Activated CD8-positive, alpha-beta memory T cell treated with anti-CD3 and anti-CD28 coated beads, Interleukin-2, amount 50 U/mL, for 4 hours (primary cell): ENCODE measurements at places on chromosomes 3 and 15.
A peak's percentile ranks its signal among the peaks of the same experiment; 100 is the strongest.

GRCh38 chr3:18734309-18734708, 309.2 kb upstream of the SATB1 start:
- no peak for DNase-seq

GRCh38 chr15:31579976-31580375, 253.3 kb downstream of the KLF13 start:
- no peak for DNase-seq

DNA sequence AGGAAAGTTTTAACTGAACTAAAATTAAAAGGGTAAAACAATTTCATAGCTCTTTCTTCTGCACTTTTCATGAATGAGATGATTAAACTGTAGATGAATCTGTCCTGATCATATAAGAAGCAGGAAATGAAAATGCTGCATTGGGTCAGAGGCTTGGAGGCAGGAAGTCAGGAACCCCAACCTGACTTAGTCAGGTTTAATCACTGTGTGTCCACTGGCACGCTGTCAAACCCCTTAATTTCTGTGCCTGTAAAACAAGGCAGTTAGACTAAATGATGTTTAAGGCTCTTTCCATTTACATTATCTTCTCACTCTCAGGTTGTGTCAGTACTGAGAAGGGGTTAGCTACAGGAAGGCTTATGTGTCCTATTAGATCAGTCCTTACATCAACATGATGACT, 193.3 kb upstream of the TTC14 start:
- no peak for DNase-seq

DNA sequence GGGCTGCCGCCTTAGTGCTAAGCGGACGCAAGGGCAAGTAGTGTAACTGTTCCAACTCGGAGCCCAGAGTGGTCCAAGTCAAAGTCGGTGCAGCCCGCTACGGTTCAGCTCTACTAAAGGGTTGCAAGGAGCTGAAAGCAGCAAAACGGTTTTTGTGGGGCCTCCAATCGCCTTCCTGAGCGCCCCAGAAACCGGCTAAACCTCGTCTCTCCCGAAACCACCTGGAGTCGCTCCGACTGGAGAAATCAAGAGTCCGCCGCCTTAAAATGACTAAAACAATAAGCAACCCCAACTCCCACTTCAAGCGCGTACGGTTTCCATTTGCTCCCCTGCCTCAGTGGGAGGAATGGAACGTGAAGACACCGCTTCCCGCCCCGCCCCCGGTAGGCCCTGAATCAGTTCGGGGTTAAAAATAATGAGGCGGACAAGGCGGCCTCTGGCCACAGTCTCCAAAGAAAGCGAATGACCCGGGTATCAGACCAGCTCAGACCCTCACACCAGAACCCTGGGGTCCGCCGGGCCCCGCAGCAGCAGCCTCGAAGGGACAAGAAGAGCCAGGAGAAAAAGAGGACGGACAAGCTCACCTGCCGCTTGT, 401 bp downstream of the SEC11A start:
- peak; percentile 27 for DNase-seq

DNA sequence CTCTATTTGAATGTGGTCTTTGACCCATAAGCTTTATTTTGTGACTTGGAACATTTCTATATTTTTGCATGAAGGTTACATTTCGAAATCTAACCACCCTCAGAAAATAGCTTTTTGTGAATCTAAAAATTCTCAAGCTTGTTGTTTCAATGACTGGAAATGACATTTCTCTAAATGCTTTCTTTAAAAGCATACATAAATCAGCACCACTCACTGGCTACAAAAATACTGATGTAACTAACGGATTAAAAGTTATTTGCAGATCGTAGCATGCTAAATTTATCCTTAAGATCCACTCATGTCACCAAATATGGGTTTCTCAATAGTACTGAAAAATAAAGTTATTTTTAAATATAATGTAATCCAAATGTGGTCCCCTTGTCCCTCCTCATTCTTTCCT, 55.2 kb upstream of the ACAN start:
- DNase-seq: no peak

DNA sequence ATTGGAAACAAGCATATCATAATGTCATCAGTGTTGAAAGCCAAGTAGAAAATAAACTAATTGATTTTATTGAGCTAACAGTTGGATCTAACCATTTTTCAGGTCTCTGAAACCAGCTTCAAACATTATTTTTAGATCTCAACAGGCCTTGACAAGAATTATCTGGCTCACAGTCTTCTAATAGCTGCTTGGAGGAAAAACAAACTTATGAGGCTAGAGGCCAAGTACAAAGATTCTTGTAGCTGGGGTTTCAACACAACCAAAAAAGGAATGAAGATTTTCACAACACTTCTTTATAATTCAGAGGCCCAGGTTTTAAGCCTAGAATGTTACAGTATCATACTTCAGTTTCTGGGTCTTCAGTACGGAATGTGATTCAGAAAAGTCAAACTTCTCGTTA, 3.7 kb downstream of the SETMAR start:
- DNase-seq: no peak

GRCh38 chr3:35392187-35392586, 247.1 kb upstream of the ARPP21 start:
- DNase-seq: no peak

- DNase-seq: no peak
Observed at GRCh38 chr3:123685780-123686179, 100.9 kb upstream of the HACD2 start.

- no peak for DNase-seq
Observed at GRCh38 chr3:126245811-126246727, 65.7 kb upstream of the ALDH1L1 start.

GRCh38 chr3:2856138-2857133, 253.7 kb downstream of the IL5RA start:
- DNase-seq: no peak

DNA sequence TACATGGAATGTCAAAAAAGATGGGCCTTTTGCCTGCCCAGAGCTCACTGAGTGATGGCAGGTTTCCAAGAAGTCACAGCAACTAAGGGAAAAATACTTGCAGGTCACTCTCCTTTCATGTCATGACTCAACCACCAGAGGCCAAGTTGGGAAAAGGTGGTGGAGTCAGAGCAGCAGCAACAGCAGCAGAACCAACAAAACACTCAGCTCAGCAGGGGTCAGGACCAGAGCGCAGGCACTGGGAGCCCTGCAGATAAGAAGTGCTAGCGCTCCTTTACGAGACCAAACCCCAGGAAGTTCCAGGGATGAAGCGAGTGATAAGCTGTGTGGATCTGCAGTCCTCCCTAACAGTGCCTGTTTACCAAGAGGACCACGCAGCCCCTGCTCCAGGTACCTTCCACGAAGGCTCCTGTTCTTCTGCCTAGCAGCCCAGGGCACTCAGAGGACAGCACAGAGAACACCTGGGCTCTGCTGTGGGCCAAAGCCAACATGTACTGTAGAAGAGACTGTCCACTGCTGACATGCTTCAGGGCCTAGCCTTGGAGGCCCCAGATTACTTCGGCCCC, 26.0 kb downstream of the POC1A start:
- DNase-seq: no peak

DNA sequence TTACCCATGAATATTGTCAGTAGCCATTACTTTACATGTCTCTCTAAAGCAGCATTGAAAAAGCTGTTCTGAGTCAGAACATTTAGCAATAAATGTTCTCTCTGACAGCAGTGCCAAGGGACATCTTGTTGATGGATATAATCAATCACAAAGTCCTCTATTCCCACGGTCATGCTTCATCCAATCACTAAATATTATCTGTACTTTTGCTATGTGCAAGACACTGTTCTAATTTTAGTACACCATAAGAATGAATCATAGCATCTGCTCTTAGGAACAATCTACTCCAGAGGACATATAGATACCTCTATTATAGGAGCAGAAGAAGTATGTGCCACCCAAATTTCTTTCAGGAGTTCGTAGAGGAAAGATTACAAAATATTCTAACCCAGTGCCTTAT, 142.5 kb upstream of the MBNL1 start:
- DNase-seq: no peak

GRCh38 chr3:128607710-128608048, 42.9 kb downstream of the RPN1 start:
- DNase-seq: no peak

GRCh38 chr3:195889870-195890295, 18.5 kb downstream of the TNK2 start:
- no peak for DNase-seq

- no peak for DNase-seq
Observed at GRCh38 chr3:54736459-54736858, 191.4 kb downstream of the LRTM1 start.
